Stimulated activated CD4-positive, alpha-beta T cell treated with anti-CD3 and anti-CD28 coated beads, TNF-alpha, amount 100 ng/mL, for 4 hours (primary cell): ENCODE measurements at places on chromosomes 7 and 10.

DNA sequence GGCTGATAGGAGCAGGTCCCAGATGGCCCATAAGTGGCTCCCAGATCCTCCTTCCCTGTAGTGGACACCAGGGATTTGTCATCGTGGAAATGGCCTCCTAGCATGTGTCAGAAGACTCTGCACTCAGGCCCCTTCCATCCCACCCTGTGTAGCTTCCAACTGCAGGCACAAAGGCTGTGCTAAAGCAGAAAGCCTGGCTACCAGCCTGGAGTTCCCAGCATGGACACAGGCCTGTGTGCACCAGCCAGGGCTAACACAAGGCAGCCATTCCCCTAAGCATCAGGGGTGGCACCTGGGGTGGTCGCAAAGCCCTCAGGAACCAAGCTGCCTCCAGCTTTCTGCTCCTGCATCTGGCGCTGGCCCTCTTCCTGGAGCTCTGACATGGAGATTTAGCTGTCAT lies 4.5 kb upstream of the CAMK2B start:
- DNase-seq = no peak

DNA sequence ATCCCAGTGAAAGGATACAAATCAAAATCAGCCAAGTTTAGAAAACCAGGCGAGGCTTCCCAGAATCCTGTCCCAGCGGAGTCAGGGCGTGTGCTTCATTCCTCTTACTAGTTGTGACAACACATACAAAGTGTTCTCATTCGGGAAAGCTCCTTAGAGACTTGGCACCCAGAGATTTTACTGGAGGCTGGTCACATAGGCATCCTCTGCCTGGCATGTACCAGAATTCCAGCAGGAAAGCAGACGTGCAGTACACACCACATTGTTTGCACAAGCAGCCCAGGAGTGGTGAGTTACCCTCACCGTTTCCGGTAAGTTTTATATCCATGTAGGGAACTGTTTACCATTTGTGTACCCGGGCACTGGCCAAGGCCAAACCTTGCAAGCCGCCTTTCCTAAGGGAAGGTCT lies 34.9 kb downstream of the MMRN2 start:
- DNase-seq = no peak

GRCh38 chr7:83520726-83521125 lies 128.2 kb downstream of the SEMA3E start:
- no peak for DNase-seq

- no peak for DNase-seq
These were observed 127.4 kb upstream of the INHBA start for GRCh38 chr7:41830271-41830670.

GRCh38 chr10:49353026-49353894 lies 42.6 kb downstream of the DRGX start:
- no peak for DNase-seq

DNA sequence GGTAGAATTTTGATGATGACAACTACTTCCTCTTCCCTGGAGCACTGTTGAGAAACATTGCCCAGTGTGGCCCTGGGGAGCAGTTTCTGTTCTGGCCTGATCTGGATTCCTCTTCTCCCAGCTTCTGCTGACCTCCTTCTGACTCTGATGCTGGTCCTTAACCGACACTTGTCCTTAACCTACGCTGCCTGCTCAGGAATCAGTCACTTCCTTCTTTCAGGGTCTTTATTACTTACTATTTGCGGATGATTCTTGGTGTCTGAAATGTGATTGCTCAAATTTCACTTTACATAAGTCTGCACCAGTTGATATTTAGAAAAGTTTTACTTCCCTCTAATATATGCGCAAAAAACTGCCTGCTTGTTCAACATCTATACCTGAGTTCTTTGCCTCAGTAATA lies 164.1 kb downstream of the PTEN start:
- DNase-seq = no peak
